Left ventricle myocardium inferior (tissue), 1 donor: ENCODE measurements at places on chromosomes 13 and 19. TPM values are rescaled to one million over a fixed set of nuclear protein-coding genes. Genes with fewer than 3 reads are reported as not detected.

DNA sequence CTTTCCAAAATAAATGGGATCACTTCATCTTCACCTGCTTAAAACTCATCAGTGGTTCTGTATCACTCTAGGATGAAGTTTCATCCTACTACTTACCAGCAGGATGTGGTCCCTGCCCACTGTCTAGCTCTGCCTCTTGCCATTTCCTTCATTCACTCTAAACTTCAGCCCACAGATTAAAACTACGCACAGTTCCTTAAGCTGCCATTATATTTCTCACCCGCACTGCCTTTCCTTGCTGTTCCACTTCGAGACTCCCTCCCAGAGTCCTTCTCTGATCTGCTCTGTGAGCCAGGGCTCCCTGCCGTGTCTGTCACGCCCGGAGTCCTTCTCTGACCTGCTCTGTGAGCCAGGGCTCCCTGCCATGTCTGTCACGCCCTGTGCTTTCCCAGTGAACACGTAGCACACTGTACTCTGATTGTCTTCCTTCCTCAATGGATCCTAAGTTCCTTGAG lies 52.0 kb upstream of the NPAS1 start:
- H3K4me1 ChIP-seq = peaks cover 75% of the 10 kb centered on the region
- H3K27ac ChIP-seq = peak overlapping the region; percentile 91
- H3K36me3 ChIP-seq = no peaks in the 10 kb centered on the region
- peak overlapping the region; percentile 19 for H3K4me3 ChIP-seq

GRCh38 chr13:28041031-28041461 lies 52.6 kb upstream of the URAD start:
- no peak overlapping the region for H3K4me3 ChIP-seq
- peaks cover 49% of the 10 kb centered on the region for H3K27me3 ChIP-seq
- peaks cover 7% of the 10 kb centered on the region for H3K4me1 ChIP-seq
- no peaks in the 10 kb centered on the region for H3K36me3 ChIP-seq
- no peak overlapping the region for H3K27ac ChIP-seq

- DNase-seq = no peak
- H3K27ac ChIP-seq = no peak overlapping the region
- H3K4me1 ChIP-seq = peaks cover 17% of the 10 kb centered on the region
- no peak overlapping the region for H3K4me3 ChIP-seq
- H3K27me3 ChIP-seq = peaks cover 20% of the 10 kb centered on the region
Measured at GRCh38 chr13:29503041-29503837, 92.2 kb downstream of the SLC7A1 start.

DNA sequence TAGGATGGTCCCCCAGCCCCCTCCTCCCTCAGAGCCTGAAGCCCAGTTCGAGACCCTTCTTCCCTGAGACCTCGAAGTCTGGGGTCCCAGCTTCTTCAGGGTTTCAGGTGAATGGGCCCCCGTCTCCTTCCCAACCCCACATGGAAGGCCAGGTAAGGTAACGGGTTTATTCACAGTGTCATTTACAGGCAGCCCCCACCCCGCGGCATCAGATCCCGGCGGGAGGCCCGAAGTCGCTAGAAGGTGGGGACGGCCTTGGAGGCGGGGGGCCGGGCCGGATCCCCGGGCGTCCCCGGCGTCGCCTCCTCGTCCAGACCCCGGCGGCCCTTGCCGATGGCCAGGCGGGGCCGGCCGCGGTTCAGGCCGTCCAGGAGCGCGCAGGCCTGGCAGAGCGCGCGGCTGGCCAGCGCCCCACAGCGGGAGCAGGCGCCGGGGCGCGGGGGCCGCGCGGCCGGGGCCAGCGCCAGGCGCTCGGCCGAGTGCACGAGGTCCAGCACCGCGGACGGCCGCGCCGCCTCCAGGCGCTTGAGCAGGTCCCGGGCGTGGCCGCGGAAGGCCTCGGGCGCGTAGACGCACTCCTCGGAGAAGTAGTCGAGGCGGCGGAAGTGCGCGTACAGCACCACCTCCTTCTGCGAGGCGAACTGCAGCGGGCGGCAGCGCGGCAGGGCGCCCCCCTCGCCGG lies 9.7 kb downstream of the CTU1 start:
- H3K27ac ChIP-seq = peak overlapping the region; percentile 50
- no peaks in the 10 kb centered on the region for H3K27me3 ChIP-seq
- H3K36me3 ChIP-seq = peaks cover 13% of the 10 kb centered on the region
- peak overlapping the region; percentile 50 for H3K4me3 ChIP-seq
- peaks cover 33% of the 10 kb centered on the region for H3K4me1 ChIP-seq

DNA sequence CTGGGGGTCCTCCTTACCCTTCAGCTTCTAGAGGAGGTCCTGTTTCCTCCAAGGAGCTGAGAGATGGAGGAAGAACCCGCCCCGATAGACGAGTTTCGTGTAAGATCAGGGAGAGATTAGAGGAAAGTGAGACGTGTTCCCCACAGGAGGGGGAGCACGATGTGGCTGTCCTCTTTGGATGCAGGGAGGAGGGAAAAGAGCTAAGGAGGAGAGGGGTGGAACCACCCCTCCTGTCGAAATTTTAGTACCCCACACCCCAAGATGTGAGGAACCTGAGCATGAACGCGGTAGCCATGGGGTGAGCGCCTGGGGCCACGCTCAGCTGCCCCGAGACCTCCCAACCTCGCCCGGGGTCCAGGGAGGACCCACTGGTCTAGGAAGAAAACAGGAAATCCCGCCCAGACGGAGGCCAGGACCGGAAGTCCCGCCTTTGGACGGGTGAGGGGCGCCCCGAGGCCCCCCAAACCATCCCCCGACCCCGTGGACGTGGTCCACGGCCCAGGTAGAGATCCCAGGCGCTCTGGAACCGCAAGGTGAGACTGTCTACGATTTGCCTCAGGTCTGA lies 1.2 kb downstream of the AKT1S1 start:
- H3K36me3 ChIP-seq = peaks cover 26% of the 10 kb centered on the region
- no peaks in the 10 kb centered on the region for H3K27me3 ChIP-seq
- peaks cover 46% of the 10 kb centered on the region for H3K4me1 ChIP-seq
- peak; percentile 64 for DNase-seq

- no peak overlapping the region for H3K27ac ChIP-seq
- H3K27me3 ChIP-seq = no peaks in the 10 kb centered on the region
- peaks cover 21% of the 10 kb centered on the region for H3K4me1 ChIP-seq
- no peak for DNase-seq
Measured at GRCh38 chr13:32731074-32731473, 144.8 kb downstream of the PDS5B start.

GRCh38 chr19:14073925-14074838 lies 1.6 kb downstream of the MISP3 start:
- no peaks in the 10 kb centered on the region for H3K36me3 ChIP-seq
- H3K4me1 ChIP-seq = peaks cover 46% of the 10 kb centered on the region
- DNase-seq = no peak
- H3K27ac ChIP-seq = peak overlapping the region; percentile 96
- peak overlapping the region; percentile 92 for H3K4me3 ChIP-seq

DNA sequence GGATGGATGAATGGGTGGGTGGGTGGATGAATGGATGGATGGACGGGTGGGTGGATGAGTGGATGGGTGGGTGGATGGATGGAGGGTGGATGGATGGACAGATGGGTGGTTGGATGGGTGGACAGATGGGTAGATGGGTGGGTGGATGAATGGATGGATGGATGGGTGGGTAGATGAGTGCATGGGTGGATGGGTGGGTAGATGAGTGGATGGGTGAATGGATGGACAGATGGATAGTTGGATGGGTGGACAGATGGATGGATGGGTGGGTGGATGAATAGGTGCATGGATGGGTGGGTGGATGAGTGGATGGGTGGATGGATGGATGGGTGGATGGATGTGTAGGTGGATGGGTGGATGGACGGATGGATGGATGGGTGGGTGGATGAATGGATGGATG lies 17.8 kb downstream of the SHC2 start:
- H3K36me3 ChIP-seq = peaks cover 13% of the 10 kb centered on the region
- no peak overlapping the region for H3K27ac ChIP-seq
- no peaks in the 10 kb centered on the region for H3K27me3 ChIP-seq
- H3K4me1 ChIP-seq = peaks cover 18% of the 10 kb centered on the region

- H3K27me3 ChIP-seq = no peaks in the 10 kb centered on the region
- DNase-seq = peak; percentile 66
- peaks cover 18% of the 10 kb centered on the region for H3K36me3 ChIP-seq
- peaks cover 41% of the 10 kb centered on the region for H3K4me1 ChIP-seq
- no peak overlapping the region for H3K4me3 ChIP-seq
Measured at GRCh38 chr19:869245-870177, 10.0 kb downstream of the CFD start.

DNA sequence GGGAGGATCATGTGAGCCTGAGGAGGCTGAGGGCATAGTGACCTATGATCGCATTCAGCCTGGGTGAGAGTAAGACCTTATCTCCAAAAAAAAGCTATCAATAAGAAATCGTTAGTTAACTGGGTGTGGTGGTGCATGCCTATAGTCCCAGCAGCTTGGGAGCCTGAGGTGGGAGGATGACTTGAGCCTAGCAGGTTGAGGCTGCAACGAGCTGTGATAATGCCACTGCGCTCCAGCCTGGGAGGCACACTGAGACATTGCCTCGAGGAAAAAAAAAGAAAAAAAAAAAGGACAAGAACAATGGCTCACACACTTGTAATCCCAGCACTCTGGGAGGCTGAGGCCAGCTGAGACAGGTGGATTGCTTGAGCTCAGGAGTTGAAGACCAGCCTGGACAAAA lies 16.2 kb downstream of the PSPC1 start:
- peaks cover 29% of the 10 kb centered on the region for H3K4me1 ChIP-seq
- H3K36me3 ChIP-seq = peaks cover 48% of the 10 kb centered on the region
- no peak overlapping the region for H3K27ac ChIP-seq
- no peaks in the 10 kb centered on the region for H3K27me3 ChIP-seq
- H3K4me3 ChIP-seq = no peak overlapping the region

- H3K4me3 ChIP-seq = no peak overlapping the region
- H3K4me1 ChIP-seq = peaks cover 15% of the 10 kb centered on the region
- no peaks in the 10 kb centered on the region for H3K36me3 ChIP-seq
- H3K27me3 ChIP-seq = no peaks in the 10 kb centered on the region
Measured at GRCh38 chr13:42754801-42755510, 26.4 kb upstream of the FAM216B start.

GRCh38 chr19:30446850-30447552 lies 74.8 kb downstream of the ZNF536 start:
- no peak for DNase-seq
- H3K4me3 ChIP-seq = no peak overlapping the region
- peaks cover 4% of the 10 kb centered on the region for H3K4me1 ChIP-seq
- H3K27ac ChIP-seq = no peak overlapping the region

DNA sequence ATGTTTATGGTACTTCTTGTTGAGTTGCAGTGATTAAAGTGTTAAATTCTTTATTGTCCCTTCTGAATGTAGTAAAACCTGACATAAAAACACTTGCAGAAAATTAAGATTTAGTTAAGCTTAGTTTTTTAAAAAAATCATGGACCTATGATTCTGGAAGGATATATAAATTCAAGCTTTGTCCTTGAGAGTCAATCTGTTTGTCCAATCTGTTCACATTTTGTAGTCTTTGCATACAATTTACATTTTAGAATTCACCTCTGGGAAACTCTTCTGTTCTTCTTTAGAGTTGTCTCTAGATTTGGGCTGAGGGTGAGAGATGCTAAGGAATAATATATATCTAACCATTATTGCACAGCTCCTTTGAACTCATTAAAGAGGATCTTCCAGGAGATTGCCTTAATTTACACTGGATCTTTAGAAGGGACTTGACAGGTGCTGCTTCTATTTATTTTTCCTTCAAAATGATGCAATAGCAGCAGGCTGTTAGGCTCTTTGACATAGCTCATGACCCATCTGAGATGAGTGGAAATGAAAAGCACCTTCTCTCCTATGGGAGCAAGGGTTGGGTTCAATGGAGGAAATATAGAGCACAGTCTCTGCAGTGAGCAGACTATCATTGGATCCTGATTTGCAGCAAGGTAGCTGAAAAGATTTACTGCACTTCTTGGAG lies 433.9 kb downstream of the GPC6 start:
- H3K27me3 ChIP-seq = no peaks in the 10 kb centered on the region
- H3K27ac ChIP-seq = no peak overlapping the region
- no peaks in the 10 kb centered on the region for H3K36me3 ChIP-seq
- H3K4me1 ChIP-seq = no peaks in the 10 kb centered on the region

DNA sequence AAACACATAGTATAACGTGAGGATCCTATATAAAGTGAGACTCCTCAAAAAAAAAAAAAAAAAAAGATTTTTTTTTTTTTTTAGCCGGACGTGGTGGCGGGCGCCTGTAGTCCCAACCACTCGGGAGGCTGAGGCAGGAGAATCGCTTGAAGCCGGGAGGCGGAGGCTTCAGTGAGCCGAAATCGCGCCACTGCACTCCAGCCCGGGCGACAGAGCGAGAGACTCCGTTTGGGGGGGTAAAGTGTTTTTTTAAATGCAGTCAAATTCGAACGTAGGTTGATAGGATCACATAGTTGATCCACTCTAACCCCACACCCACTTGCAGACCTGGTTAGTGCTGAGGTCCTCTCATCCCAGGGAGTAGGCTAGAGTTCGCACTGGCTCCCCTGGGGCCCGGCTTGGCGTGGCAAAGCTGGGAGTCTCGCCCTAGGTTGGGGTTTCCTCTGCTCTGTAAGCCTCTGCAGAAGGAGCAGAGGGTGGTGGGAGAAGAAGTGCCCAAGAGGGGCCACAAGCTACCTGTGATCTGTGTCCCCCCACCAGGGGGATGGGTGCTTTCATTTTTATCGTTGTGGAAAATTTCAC lies 6.5 kb downstream of the RNF225 start:
- H3K36me3 ChIP-seq = no peaks in the 10 kb centered on the region
- peaks cover 15% of the 10 kb centered on the region for H3K27me3 ChIP-seq
- H3K4me3 ChIP-seq = peak overlapping the region; percentile 74
- DNase-seq = no peak

GRCh38 chr19:10339380-10339960 lies at the start of gene ICAM3:
Gene ICAM3 (minus strand): TSS chr19:10339624. CDS start chr19:10339614, 10 bp downstream.
- no peak within 1 kb of the TSS for H3K4me3 ChIP-seq
- H3K27me3 ChIP-seq = no peaks in the 10 kb centered on the region
- peak; percentile 32 for DNase-seq
- H3K36me3 ChIP-seq = no peaks in the 10 kb centered on the region
- peaks cover 20% of the 10 kb centered on the region for H3K4me1 ChIP-seq
- H3K27ac ChIP-seq = no peak within 1 kb of the TSS

DNA sequence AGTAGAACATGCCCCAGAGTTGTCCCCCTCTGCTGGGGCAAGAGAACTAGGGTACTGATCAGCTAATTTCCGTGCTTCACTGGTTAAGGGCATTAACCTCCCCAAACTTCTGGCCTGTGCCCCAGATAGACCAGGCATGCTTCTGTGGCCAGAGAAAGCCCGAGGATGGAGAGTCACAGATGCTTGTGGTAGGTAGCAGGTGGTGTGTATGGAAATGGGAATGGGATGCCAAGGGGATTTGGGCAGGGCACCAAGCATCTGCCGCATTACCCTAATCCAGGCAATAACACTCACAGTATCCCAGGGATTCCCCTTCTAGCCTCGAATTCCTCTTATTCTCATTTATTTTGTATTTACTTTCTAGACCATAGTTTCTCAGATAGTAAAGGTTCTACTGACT lies 124.8 kb upstream of the KLF12 start:
- H3K27ac ChIP-seq = no peak overlapping the region
- H3K27me3 ChIP-seq = no peaks in the 10 kb centered on the region
- no peaks in the 10 kb centered on the region for H3K4me1 ChIP-seq
- no peak overlapping the region for H3K4me3 ChIP-seq
- no peak for DNase-seq
- H3K36me3 ChIP-seq = no peaks in the 10 kb centered on the region

The HCN2 gene
- 21.9 TPM for total RNA-seq

The ZNF677 gene
- 25.2 TPM for total RNA-seq

The PTGIR gene
- 3.7 TPM for total RNA-seq

The S1PR5 gene
- total RNA-seq = 0.11 TPM

The ZNF829 gene
- total RNA-seq = 2.3 TPM

The ONECUT3 gene
- total RNA-seq = not detected

The C19orf18 gene
- 2.1 TPM for total RNA-seq

The ZNF628 gene
- total RNA-seq = 5.4 TPM

The ZNF565 gene
- 4.4 TPM for total RNA-seq

The PROZ gene
- not detected for total RNA-seq
